Fibroblast of skin of abdomen (primary cell): ENCODE measurements at places on chromosomes 3 and 15.

DNA sequence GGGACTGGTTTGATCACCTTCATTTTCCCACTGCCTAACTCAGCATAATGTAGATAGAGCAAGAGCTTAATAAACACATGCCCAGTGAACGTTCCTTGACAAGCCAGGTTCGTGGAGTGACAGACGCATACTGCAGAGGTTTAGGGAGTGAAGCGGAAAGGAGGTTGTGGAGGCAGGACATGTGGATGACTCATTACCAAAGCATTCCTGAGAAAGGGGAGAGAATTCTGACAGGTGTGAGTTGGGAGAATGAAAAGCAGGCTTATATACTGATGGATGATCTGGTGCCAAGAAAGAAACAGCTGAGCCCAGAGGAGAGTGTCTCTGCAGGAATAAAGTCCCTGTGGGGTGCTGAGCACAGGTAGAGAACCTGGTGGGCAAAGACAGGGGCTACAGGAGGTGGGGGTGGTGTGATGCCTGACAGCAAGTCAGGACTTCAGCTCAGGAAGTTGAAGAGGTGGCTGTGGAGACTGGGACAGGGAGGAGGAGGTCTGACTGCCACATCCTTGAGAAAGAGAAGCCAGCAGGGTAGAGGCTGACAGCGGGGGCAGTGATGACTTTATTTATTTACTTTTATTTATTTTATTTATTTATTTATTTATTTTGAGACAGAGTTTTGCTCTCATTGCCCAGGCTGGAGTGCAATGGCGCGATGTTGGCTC is 2.4 kb upstream of the RPL29 start:
- no peak for DNase-seq

DNA sequence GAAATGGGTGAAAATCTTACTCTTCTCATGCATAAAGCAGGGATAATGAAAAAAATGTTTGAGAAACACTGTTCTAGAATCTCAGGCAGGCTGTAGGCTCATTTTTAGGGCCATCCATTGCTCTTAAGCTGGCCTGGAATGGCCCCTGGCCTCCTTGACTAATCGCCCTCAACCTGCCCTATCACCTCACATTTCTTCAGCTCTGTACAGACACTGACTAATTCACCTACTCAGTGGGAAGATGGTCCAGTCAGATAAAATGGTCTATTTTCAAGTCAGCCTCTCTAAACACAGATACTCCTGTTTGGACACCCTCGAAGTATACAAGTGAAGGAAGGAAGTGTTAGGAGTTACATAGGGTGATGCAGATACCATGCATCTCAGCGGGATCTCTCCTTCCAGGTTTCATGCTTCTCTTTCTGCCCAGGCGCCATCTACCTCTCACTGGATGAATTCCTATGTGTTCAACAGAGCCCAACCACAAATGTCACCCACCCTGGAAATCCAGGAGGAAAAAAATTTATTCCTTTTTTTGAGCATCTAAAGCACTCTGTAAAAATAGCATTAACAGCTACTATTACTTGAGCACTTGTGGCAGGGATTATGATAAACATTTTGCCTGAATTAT is 12.1 kb downstream of the FMN1 start:
- DNase-seq, result no peak

DNA sequence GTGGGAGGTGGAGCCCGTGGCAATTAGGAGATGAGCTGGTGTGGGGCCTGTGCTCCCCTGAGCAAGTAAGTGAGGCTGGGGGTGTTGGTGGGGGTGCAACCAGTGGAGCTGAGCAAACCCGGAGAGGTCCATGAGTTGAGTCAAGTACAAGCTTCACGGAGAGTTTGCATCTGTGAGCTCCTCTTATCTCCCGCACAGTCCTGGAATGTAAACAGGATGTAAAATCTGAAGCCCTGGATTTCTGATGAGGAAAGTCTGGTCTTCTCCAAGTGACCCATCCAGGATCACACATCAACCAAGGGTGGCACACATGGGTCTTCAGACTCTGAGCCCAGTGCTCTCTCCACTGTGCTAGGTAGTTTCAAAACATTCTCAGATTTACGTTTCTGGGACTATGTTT is 67.8 kb downstream of the LSM3 start:
- DNase-seq, result no peak

DNA sequence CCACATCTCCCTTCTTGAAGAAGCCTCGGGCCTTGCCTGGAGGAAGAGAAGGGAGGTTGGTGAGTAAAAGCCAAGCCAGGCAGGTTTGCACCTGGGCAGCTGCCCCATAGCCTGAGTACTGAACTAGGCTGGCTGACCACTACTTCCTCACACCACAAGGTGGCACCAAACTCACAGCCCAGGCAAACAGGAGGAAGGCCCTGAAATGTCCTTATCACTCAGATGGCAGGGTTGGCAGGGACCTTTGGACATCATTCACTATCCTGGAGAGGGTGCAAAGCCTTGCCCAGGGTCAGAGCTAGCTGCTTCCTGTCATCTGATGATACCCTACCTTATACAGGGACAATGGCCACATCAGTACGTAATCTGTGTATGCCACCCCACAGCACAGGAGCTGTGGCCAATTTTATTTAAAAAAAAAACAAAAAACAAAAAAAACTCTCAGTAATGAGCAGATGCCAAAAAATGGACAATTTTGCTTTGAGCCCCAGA is 2.2 kb upstream of the GRAMD2A start:
- DNase-seq, result peak; percentile 68

DNA sequence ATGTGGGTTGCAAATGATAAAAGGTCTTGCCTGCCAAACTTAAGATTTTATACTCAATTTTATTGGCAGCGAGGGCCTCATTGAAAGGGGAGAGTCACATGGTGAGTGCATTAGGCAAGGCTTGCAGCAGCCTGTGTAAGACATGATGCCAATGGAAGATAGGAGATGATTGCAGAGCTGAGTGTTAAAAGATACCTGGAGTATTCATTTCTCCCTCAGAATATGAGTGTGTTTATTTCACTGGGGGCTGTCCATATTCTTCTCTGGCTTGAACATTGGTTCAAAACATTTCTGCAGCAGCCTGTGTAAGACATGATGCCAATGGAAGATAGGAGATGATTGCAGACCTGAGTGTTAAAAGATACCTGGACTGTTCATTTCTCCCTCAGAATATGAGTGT is 165.2 kb upstream of the NUDT16 start:
- no peak for DNase-seq

- no peak for DNase-seq
Measured at GRCh38 chr15:69916169-69916785, 181.4 kb downstream of the TLE3 start.

DNA sequence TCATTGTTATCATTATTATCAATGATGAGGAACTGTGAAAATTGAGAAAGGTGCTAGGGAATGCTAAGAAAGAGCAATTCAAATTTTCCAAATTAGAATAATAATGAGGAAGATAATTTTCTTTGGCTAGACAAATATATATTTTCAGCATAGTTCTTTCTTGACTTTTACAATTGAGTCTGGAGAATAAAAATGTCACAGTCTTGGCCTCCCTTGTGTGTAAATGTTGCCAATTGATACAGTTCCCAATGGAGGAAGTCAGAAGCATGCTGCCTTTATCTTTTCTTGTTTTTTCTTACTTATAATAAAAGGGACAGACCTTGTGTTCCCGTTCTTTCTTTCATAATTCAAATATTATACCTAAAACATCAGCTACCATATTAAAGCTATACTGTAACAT is 774.4 kb downstream of the SI start:
- no peak for DNase-seq

DNA sequence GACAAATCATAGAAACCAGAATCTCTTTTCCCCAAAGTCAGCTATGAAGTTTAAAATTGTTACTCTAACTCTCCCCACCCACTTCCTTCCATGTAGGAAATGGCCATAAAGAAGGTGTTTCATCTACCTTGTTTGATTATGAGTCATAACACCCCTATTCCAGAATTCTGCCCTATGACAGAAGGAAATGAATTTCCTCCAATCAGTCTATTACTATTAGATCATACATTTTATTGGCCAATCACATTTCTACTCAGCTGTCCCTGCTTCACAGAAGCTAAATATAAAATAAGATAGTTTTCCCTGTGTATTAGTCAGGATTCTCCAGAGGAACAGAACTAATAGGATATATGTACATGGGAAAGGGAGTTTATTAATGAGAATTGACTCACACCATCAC is 102.1 kb downstream of the TGFBR2 start:
- DNase-seq, result no peak

DNA sequence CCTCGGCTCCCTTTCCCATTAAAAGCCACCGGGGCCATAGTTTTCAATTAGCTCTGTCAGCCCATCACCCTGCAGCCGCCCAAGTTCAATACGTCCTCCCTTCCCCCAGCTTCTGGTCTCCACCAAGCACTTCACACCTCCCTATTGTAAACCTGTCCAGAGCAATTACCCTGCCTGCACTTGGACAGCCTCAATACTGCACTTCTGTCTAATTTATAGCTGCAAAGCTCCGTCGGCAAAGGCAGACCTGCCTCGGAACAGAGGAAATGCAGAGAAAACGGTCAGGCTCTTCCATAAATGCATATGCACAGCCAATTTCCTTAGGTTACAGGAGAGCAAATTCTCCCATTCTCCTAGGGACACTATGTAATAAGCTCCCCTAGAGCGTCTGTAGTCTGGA is 21.9 kb downstream of the LRIG1 start:
- no peak for DNase-seq

- peak; percentile 86 for DNase-seq
Measured at GRCh38 chr3:30770387-30770786, 124.1 kb downstream of the GADL1 start.

DNA sequence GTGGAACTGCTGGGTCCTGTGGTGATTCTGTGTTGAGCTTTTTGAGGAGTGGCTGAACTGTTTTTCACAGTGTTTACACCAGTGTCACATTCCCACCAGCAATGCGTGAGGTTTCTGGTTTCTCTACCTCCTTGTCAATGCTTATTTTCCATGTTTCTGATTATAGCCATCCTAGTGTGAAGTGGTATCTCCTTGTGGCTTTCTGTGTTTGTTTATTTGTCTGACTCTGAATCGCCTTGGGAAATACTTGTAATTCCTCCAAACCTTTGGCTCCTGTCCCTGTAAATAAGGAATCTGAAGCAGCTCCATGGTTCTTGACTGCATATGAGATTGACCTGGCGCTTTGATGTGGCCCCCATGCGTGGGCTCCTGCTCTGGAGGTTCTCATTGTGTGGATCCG is 20.6 kb downstream of the FAN1 start:
- DNase-seq, result peak; percentile 53

GRCh38 chr3:169575381-169575780 is 88.1 kb downstream of the MECOM start:
- DNase-seq, result peak; percentile 6

DNA sequence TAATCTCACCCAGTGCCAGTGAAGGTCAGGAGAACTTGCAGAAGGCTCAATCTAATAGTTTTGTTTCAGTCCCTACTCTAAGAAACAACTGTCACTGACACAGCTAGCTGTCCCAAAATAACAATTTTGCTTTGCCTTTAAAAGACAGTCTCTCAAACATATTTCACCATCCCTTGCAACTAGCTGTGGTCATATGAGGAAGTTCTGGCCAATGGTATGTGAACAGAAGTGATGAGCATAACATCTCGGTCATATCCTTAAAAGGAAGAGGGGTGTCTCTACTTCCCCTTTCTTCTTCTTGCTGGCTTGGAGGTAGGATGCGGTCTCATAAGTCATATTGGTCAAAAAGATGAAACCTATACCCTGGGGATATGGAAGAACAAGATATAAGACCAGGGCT is 198.1 kb downstream of the NEK10 start:
- no peak for DNase-seq

DNA sequence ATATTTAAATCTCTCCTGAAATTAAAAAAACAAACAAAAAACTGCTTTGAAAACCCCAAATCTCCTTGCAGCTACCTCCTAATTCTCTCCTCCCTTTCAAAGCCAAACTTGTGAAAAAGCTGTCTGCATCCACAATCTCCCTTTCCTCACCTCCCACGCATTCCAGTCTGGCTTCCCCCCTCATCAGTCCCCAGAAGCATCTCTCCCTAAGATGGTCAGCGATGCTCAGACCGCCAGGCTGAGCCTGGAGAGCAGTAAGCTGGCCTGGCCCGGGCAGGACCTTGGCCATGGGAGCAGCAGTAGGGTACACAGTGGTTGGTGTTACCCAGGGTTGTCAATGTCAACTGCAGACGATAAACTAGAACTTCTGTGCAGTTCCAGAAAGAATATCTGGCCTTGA is 32.9 kb upstream of the BLM start:
- no peak for DNase-seq

DNA sequence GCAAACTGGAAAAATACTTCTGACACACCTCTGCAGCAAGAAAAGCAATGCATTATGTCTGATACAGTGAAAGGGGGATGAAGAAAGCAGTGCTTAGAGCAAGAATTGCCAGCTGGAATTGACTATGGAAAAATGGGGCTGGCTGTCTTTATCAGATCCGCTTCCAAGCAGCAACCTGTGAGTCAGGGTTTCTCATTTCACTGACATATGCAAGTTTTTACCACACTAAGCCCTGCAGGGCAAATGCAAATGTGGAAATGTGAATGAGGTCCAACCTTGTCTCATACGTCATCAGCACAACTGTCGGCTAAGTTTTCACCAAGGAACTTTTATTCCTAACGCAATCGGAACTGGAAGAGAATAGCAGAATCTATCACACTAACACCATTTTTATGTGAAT is 172.5 kb upstream of the GADL1 start:
- peak; percentile 93 for DNase-seq

GRCh38 chr3:25035526-25035925 is 392.5 kb upstream of the RARB start:
- DNase-seq, result peak; percentile 63

GRCh38 chr15:64536244-64536836 is 76.0 kb downstream of the ZNF609 start:
- DNase-seq, result peak; percentile 81

- DNase-seq, result no peak
Measured at GRCh38 chr3:159879146-159879545, 109.5 kb upstream of the IL12A start.

DNA sequence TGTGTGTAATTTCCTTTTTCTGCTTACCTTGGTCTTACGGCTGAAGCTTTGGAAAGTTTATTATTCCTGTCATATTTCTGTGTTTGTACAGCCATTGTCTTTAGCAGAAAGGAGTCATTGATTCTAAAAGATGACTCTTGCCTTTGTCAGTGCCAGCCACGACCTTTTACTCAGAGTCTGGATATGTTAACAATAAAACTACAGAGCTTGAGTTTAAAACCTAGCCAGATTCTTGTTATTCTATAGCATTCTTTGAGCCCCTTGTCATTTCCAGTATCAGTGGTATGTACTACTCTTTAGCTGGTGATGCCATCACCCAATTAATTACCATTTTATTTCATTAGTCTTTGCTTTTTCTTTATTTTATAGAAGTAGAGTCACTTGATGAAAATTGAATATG is 142.4 kb downstream of the TCF12 start:
- DNase-seq, result peak; percentile 84

GRCh38 chr15:38130740-38131498 is 121.7 kb upstream of the SPRED1 start:
- peak; percentile 99 for DNase-seq

DNA sequence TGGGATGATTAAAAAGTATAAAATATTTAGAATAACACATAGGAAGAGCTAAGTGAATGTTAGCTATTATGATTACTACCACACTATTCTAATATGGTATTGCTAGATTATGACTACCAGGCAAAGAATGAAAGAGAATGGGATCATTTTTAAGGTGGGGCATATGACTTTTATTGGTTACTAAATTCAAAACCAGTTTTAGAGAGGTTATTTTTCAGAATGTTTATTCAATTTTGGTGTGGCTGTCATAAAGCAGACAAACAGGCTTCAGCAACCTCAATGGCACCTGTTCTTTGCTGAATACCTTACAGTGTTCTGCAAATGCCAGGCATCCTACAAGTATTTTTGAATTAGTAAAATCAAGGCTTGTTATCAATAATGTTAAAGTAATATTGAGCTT is 12.8 kb downstream of the SPTSSB start:
- DNase-seq, result no peak
